Iris pigment epithelial cell (primary cell): ENCODE measurements at places on chromosomes 5 and 9.

- DNase-seq = no peak
Observed at GRCh38 chr9:75002422-75003023, 25.6 kb downstream of the CARNMT1 start.

DNA sequence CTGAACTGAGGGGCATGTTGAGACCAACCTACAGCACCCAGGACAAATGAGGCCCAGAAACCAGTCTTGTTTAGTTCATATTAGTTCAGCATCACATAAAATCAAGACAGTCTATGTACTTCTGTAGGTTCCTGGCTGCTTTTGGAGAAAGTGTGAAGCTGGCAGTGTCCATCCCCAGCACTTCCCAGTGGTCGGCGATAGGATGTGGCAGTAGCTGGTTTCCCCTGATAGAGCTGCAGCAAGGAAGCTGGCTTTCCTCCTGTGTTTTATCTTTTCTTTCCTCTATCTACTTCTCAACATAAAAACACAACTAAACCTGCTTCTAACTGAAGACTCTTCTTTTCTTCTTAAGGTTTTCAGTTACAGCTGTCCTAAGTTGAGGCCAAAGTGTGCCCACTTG lies 43.0 kb upstream of the SLC46A2 start:
- no peak for DNase-seq

GRCh38 chr9:122923947-122924346 lies 7.4 kb downstream of the ZBTB26 start:
- no peak for DNase-seq

DNA sequence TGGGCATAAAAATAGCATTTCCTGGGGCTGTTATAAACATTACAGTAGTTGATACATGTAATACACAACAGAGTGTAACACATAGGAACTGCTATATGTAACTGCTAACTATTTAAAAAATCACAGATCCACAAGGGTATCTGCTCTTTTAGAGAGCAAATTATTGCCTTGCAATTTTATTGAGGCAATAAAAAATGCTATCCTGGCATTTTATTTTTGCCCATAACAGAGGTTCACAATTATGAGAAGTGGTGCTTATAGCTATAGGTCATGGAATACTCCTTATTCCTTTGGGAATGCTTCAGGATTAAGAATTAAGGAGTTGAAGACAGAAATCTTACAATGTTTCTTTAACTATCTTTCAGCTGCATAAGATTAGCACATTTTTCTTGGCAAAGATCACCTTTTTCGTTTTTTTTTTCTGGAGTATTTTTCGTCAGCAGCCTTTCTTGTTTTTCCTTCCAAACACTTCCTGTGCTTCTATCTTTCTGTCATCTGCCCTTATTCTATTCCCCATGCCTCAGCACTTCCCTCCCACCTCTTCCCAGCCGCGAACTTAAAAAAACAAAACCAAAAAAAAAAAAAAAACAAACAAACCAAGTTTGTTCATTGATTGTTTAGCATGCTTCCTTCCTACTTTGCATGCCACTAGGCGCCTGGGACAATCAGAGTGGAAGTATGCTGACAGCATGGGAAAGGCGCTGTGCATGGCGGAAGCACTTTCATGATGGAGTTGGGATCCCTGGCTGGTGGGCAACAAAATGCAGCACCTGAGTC lies 264.2 kb downstream of the MAST4 start:
- DNase-seq = no peak

GRCh38 chr5:14003513-14003912 lies 59.0 kb upstream of the DNAH5 start:
- DNase-seq = no peak

DNA sequence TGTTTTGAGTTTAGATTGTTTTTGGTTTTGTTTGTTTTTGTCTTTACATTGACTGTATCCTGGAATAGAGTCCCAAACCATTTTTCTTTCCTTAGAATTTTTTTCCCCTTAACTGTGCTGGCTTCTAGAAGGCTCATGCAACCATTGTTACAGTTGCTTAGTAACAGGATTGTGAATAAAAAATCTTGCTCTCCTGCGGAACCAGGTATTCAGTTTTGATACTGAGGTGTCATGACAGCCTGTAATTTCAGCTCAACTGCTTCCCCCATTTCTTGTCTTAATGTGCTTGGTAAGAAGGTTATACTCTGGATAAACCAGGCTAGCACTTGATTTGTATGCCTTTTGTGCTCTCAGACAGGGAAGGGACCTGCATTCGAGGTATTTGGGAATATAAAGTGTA lies 42.1 kb downstream of the FOCAD start:
- DNase-seq = no peak

- peak; percentile 80 for DNase-seq
Observed at GRCh38 chr5:86979811-86980411, 287.8 kb upstream of the RASA1 start.

- peak; percentile 31 for DNase-seq
Observed at GRCh38 chr9:114837923-114838322, 32.1 kb upstream of the TNFSF15 start.

GRCh38 chr5:120507800-120508463 lies 43.8 kb downstream of the PRR16 start:
- peak; percentile 58 for DNase-seq

DNA sequence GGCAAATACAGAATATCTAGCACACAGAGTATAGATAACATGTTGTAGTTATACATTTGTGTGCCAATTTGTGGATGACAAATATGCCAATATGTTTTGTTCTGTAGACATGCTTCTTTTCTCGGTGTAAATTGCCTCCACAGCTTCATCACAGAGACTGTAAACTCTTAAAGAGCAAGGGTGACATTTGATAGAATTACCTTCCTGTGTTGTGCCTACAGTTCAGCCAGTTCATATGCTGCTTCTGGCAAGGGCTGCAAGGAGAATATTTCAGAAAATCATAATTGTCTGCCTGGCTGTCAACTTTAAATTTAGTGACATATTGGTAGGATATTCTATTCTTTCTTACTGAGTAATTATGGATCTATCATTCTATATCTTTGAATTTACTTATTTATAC lies 155.1 kb downstream of the MAT2B start:
- DNase-seq = no peak

DNA sequence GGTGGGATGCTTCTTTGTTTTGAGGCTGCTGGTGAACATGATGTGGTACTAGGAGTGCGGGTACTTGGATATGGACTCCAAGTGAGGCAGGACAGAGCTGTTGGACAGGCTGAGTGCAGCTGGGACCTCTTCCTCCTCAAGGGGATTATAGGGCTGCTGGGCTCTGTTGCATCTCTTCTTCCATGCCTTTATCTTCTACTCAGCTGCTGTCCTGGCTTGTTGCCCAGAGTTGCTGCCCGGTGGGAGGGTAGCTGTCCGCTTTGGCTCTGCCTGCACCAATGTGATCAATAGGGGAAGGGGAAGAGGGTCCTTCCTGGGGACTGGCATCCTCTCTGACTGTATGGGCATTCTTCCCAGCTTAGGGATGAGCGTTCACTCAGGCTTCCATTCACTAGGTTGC lies 1217.9 kb upstream of the ACO1 start:
- no peak for DNase-seq

DNA sequence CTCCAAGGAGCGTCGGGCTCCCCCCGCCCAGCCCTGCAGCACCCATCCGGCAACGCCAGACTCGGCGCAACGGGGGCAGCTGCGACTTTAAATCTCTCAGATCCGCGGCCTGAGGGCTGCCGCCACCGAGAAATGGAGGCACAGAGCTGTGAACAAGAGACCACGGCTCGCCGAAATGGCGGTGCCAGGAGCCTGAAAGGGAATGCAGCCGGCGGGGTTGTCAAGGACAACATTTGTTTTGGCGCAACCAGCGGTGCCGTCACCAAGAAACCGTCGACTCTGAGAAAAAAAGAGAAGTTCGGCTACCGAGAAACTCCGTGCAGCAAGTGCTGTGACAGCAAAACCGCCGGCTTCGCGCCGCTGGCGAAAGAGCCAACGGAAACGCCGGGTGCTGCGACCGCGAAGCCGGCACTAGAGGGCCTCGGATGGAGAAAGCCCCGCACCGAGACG lies 2.1 kb upstream of the ANXA2R start:
- DNase-seq = peak; percentile 72

- no peak for DNase-seq
Observed at GRCh38 chr5:148391422-148391821, 7.7 kb downstream of the FBXO38 start.

- no peak for DNase-seq
Observed at GRCh38 chr5:135974021-135974600, 19.3 kb upstream of the LECT2 start.

DNA sequence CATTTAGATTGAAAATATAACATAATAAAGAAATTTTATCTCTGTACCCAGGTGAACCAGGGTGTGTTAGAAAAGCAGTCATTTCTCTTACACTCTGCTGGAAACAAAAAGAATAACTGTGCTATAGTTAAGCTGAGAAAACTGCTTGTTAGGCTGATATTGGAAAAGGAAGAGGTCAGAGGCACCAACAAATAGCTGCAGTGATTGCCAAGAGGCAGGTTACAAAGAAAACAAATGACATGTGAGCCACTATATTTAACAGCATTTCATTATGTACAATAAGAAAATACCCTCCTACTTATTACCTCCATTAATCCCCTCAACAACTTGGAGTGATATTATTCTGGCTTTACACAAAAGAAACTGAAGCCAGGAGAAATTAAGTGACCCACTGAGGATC lies 607.9 kb upstream of the TLE4 start:
- no peak for DNase-seq

DNA sequence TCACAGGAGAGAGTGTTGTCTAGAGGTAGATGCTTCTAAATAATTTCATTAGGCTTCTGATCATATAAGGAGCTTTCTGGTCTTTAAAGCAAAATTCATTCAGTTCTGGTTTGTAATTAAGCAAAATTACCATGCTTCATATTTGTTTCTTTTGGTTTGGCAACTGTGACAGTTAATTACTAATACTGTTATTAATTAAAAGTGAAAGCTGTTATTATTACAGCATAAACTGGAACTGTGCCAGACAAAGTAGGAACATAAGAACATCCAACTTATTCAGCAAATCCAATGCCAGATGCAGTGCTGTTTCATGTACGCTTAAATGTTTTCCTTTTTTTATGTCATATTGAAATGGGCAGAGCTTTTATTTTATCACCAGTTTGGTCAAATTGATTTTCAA lies 70.4 kb upstream of the DAB2 start:
- no peak for DNase-seq

DNA sequence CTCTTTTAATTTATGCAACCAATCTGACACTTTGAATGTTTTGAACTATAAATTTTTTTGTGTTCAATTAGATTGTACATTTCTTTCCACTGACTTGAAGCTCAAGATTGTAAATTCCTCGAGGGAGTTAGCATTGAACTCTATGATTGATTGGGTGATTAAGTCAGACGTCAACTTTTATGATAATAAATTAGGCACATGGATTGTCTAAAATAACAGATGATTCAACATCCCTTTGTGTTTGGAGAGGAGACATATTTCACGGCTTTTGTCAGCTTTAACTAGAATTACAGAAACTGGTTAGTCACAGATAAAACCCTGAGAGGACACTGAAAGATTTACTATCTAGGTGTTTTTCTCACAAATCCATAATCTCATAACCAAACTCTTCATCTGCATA lies 32.7 kb upstream of the TXNDC8 start:
- peak; percentile 31 for DNase-seq

DNA sequence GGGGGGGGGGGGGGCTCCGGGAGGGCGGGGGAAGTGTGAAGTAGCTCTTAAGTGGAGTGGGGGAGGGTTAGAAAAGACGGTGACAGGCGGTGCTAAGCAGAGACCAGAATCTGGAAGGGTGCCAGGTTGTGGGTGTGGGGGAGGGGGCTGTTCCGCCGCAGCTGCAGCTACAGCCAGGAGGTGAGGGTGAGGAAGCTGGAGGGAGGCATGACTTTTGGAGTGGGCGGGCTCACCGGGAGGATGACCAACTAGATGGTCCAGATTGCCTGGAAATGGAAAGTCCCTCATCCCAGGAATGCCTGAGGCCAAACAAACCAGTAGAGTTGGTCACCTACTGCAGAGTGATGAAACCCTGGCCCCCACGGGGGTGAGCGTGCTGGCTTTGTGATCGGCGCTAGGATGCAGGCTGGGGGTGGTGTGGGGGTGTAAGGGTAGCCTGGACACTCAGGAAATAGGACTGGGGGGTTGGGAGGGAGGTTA lies 158.1 kb upstream of the SHB start:
- DNase-seq = peak; percentile 88

GRCh38 chr9:107982001-107982400 lies 492.4 kb upstream of the KLF4 start:
- no peak for DNase-seq

DNA sequence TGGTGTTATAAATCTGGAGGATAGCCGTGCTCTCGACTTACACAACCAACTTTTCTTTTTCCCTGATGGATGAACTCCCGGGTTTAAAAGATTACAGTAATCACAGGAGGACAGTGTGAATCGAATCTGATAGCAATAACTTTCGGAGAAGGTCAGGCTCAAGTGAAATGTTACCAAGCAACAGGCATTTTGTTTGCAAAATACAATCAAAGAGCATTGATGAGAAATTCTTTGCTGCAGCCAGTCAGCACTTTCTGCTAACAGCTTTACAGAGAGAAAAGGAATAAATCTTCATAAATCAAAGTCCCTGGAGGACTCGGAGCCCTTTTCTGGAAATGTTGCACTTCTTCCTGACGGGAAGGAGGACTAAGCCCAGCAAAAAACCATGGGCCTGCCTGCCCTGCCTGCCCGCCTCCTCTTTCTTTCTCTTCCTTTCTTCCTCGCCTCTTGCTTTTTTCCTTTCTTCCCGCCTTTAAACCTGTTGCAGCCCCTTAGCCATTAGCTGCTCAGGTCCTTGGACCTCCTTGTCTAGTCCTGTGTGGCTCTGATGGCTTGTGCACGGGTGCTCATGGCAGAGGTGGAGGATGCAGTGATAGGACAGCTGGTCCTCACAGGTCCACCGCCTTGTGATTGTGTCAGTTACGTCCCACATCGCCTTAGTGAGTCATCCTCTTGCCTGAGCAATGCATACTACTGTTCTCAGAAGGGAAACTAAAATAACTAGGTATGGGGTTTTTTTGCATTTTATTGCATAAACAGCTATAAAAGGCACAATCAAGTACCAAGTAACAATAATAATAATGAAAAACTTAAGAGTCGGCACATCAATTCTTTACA lies 6.2 kb downstream of the DMRT3 start:
- DNase-seq = no peak

DNA sequence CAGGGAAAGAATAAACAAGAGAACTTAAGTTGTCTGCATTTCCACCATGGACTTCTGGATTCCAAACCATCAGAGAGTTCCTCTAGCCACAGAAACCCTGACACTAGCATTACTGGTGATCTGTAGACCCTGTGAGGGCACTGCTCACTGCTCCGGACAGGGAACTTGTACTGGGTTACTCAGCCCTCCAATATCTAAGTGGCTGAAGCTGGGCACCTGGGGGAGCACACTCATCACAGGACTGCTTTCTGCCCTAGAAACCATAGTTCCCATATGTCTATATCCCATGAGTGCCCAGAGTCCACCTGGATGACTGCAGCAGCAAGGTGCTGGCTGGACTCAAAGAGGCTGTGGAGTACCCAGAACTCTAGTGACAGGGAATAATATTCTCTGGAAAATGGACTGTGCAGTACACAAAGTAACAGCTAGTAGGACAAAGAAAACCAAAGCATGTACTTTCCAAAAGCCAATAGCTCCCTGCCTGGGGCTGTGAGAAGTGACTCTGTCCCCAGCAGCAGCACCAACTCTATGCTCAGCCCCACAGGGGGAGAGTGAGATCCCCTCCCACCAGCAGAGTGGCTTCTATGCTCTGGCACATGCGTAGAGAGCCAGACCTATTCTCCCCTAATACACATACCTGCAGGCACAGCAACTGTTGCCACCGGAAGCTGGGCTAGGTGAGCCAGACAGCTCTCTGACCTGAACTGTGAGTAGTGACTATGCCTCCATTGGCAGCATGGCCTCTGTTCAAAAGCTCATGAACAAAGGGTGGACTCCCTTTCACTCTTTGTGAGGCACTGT lies 472.9 kb upstream of the FTMT start:
- no peak for DNase-seq

GRCh38 chr9:84393266-84393950 lies 52.9 kb upstream of the SLC28A3 start:
- DNase-seq = no peak
